ENCODE measurements at places on chromosomes 1 and 21.

- DNase-seq, result no peak
Observed at GRCh38 chr21:23452384-23453083, 2154.7 kb downstream of the MRPL39 start.

GRCh38 chr1:11468878-11469277, 10.1 kb upstream of the DISP3 start:
- no peak for DNase-seq

DNA sequence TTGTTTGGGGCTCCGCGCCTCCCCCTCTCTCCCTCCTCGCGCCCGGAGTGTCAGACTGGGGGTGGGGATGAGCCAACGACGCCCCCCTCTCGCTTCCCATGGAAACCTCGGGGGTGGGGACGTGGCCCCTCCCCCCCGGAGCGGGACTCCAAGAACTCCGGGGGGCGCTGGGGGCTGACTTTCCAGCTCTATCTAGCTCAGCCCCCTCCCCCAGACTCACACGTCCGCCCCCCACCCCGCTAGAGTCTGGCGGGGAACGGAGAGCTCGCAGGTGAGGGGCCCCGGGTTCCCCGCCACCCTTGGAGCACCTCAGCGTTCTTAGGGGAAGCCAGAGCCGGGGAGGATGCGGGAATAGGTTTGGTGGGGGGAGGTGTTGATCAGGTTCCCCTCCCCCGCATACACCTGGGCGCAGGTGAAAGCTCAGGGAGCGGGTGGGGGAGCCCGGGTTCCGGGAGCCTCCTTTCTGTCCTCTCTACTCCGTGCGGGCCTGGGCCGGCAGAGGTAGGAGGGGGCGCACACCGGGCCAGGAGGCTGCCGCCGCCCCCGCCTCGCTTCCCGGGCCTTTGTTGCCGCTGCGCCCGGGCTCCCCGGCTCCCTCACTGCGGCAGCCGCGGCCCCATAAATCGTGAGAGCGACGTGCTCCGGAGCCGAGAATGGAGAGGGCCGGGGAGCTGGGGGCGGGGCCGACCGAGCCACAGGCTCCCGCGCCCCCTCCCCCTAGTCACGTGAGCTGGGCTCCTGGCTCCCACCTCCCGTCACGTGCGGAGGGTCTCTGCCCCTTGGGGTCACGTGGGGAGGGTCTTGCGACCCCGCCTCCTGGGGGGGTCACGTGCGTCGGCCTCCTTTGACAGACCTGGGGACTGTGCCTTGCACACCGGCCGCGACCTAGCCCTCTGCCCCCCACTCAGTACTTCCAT, 1.9 kb downstream of the EFNA3 start:
- no peak for DNase-seq

GRCh38 chr1:157806431-157807149, 13.3 kb downstream of the FCRL1 start:
- no peak for DNase-seq

DNA sequence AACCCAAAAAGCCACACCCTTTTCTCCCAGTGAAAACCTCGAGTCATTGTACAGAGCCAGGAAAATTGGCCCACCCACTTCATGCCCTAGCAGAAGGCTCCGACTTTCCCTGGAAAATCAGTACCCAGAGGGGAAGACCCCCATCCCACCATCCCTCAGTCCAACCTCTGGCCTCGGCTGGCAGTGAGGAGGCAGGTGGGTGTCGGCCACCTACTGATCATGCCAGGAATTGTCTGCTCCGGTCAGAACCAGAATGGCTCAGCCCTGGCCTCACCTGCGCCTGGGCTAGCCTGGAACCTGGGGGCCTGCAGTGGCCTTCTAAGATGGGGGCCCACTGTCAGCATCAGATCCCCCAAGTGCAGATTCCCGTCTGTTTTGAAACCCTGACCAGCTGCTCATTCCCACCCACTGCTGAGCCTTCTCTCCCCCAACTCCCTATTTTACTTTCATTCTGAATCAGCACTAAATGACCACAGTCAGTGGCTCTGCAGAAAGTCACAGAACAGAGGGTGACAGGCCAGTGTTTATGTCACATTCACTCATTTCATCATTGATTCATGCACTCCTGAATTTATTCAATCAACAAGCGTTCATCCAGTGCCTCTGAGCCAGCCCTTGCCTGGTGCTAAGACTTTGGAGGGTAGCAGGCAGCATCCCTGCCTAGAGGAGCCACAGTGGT, 3.0 kb upstream of the S100A9 start:
- DNase-seq, result no peak

GRCh38 chr1:22465015-22465565, 13.4 kb downstream of the ZBTB40 start:
- no peak for DNase-seq

DNA sequence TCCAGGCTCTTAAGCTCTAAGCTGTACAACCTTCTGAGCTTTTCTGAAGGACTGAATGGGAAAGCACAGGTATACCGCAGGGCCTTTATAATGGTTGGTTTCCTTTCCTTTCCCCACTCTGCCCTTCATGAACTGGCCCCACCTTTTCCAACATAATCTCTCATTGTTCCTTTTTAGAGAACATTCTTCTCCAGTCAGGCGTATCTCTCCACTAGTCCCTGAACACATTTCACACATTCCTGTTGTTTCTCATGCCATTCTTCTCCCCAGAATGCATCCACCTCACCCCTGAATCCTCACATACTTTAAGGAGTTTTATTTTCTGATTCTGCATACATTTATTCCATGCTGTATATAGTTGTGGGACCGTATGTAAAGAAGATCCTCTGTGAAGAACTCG, 41.3 kb downstream of the PGM1 start:
- DNase-seq, result no peak
